ENCODE measurements at places on chromosomes 1 and 21.

GRCh38 chr1:20551945-20552727, at the start of gene FAM43B:
TSS of gene FAM43B (plus strand) at chr1:20552573. CDS start at chr1:20552974, 401 bp downstream.
- no peak for DNase-seq

GRCh38 chr1:174005032-174005431, 17.1 kb downstream of the RC3H1 start:
- peak; percentile 67 for DNase-seq

DNA sequence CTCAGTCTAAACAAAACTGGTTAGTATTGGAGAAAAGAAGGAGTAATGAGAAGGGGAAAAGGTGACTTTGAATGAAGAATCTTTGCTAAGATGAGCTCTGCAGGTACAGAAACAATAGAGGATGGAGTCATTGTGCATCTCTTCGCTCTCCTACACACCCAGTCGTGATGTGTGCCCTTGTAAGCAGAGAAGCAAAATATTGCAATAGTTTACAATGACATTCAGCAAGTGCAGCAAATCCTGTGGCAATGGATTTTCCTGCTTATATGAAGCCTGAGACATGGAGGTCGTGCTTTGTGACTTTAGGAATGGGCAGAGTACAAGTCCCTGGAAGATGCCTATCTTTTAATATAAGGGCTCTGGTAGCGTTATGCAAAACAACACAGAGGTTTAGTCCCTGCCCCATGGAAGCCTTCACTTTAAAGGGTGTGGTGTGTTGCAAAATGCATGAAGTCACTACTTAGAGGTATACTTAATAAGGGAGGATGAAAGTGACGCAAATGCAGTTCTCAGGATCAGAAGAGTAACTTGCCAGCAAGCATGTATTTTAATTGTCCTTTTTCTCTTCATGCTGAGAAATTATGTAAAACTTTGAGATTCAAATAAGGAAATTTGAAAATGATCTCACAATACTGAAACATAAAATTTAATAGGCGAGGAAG, 88.0 kb upstream of the IVNS1ABP start:
- DNase-seq = no peak

- DNase-seq = no peak
Measured at GRCh38 chr1:192108161-192108560, 50.1 kb upstream of the RGS18 start.

Data from GM10248 (cell line).